T-helper 1 cell treated with Interleukin-12 subunit alpha and Interleukin-12 subunit beta and Interleukin-4 antibody, amounts not matched to agents 30 ng/mL and 1 ng/mL, for 36 hours (primary cell): ENCODE measurements at places on chromosomes 5 and 9. TPM values are rescaled to one million over a fixed set of nuclear protein-coding genes. Genes with fewer than 3 reads are reported as not detected.

The PAM gene
- total RNA-seq, result 27.9 and 35.4 TPM in 2 replicates

The KLF9 gene
- 10.7 and 11.6 TPM in 2 replicates for total RNA-seq

The APBB3 gene
- total RNA-seq, result 26.5 and 28.4 TPM in 2 replicates

The ELL2 gene
- 84.3 and 87.9 TPM in 2 replicates for total RNA-seq

The TSLP gene
- 0.15 and 0.29 TPM in 2 replicates for total RNA-seq

The ARID3C gene
- total RNA-seq, result 0.49 TPM in 1 of 2 replicates, not detected in the other

The NRARP gene
- 1.5 and 1.8 TPM in 2 replicates for total RNA-seq

The TRPM3 gene
- not detected in 2 replicates for total RNA-seq

The STPG3 gene
- total RNA-seq, result 0.27 TPM in 1 of 2 replicates, not detected in the other

The LECT2 gene
- total RNA-seq, result not detected in 2 replicates

The NKD2 gene
- 3.1 and 4.3 TPM in 2 replicates for total RNA-seq

The ACOT12 gene
- not detected in 2 replicates for total RNA-seq

The SPATA31E1 gene
- not detected in 2 replicates for total RNA-seq

The PALM2AKAP2 gene
- total RNA-seq, result 5.2 and 8.2 TPM in 2 replicates

The PLAC8L1 gene
- 0.96 TPM in 1 of 2 replicates, not detected in the other for total RNA-seq

The LHX3 gene
- total RNA-seq, result not detected in 2 replicates

The GRXCR2 gene
- not detected in 2 replicates for total RNA-seq

The IRX2 gene
- not detected in 2 replicates for total RNA-seq

The RASGRF2 gene
- 8.5 and 10.8 TPM in 2 replicates for total RNA-seq
